ENCODE measurements at places on chromosomes 2 and 18.

DNA sequence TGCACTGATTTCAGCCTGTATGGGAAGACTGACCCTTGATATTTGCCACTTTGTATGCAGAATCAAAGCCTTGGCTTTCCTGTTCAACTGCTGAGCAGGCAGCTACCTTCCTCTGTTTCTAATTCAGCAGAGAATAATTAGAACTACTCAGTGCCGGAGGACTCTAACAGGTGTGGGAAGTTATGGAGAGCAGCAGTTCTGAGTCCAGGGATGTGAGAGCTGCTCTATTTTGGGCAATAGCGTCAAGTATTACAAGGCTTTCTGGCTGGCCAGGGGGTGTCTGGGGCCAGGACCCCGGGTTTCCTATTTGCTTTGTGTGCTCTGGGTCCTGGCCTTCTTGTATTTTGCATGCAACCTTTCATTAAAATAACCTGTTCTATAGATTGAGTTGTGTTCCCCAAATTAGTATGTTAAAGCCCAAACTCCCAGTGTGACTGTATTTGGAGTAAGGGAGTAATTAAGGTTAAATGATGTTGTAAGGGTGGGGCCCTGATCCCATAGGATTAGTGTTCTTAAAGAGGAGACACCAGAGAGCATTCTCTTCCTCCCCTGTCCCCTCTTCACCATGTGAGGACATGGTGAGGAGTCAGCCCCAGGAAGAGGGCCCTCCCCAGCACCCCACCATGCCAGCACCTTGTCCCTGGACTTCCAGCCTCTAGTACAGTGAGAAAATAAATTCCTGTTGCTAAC is 5.6 kb upstream of the NTSR2 start:
- no peak for DNase-seq

DNA sequence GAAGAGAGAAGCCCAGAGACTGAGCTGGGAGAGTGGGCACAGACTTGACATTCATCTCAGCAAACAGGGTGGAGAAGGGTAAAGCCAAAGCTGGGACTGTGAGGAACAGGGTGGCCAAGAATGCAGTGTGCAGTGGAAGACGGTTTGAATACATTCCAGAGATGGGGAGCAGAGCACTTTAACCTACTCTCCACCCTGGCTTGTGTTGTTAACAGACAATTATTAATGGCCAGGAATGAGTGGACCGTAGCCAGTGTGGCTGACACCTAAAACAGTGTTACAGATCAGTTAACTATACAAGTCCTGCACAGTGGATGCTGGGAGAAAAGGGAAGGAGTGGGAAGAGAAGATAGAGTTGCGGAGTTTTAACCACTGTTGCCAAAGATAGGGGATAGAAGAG is 7.4 kb upstream of the NAB1 start:
- DNase-seq, result no peak

- no peak for DNase-seq
These were observed 17.6 kb upstream of the CTDP1 start for GRCh38 chr18:79662034-79662433.

GRCh38 chr2:129135017-129135416 is 816.3 kb upstream of the HS6ST1 start:
- no peak for DNase-seq

GRCh38 chr18:4636967-4637366 is 181.9 kb upstream of the DLGAP1 start:
- DNase-seq, result no peak

- DNase-seq, result no peak
These were observed 520.1 kb downstream of the DSC3 start for GRCh38 chr18:30522288-30522929.

- no peak for DNase-seq
These were observed 70.0 kb downstream of the SLC25A12 start for GRCh38 chr2:171824086-171824485.

DNA sequence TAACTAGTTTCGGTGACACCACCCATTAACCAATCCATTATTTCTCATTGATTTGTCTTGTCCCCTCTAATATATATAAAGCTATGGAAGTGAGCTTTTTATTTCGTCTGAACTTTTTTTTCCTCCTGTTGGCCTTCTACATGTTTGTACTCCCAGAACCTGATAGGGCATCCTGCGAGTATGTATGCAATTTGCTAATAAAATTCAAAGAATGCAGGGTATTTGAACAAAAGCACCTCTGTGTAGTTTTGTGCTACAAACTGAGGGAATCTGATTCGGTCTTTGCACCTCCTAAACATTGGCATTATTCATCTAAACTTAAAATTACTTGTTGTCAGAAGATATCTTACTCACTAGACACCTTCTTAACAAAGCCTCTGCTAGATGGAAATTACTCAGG is 242.9 kb upstream of the TMEFF2 start:
- no peak for DNase-seq

DNA sequence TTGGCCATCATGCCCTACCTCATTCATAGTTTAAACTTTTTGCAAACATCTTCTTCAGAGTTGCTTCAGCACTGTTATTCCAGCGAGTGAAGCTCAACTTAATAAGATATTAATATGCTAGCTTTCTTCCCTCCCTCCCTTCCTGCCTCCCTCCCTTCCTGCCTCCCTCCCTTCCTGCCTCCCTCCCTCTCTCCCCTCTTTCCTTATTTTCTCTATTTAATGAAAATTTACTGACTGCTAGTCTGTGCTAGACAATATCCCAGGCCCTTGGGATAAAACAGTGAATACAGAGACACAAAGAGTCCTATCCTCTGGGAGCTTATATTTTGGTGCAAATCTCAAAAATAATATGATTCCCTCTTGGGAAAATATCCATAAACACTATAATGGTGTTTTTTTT is 42.9 kb downstream of the DOCK10 start:
- DNase-seq, result no peak

GRCh38 chr2:65076345-65076710 is 20.1 kb downstream of the CEP68 start:
- DNase-seq, result no peak

- DNase-seq, result no peak
These were observed 131.3 kb upstream of the CBLN2 start for GRCh38 chr18:72675394-72675793.

GRCh38 chr18:34862561-34862960 is 152.5 kb downstream of the DTNA start:
- DNase-seq, result no peak

- DNase-seq, result no peak
These were observed 391.7 kb downstream of the TNS1 start for GRCh38 chr2:217611056-217611455.

- peak; percentile 2 for DNase-seq
These were observed 113.4 kb downstream of the MC4R start for GRCh38 chr18:60259052-60259681.

DNA sequence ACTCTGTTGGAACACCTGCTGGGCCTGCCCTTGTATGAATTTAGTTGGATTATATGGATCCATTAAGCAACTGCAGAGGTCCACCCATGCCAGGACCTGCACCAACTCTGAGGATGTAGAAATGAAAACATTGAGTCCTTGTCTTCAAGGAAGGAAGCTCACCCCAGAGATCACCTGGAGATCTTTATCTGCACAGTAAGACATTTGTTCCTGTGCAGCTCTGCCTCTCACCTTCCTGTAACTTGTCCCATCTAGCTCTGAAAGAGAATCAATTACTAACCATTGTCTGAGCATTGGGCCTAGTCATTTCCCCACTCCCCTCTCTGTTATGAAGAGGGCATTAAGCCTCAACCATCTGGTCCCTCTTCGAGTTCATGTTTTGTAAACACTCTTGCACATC is 105.2 kb upstream of the YWHAQ start:
- DNase-seq, result peak; percentile 15

DNA sequence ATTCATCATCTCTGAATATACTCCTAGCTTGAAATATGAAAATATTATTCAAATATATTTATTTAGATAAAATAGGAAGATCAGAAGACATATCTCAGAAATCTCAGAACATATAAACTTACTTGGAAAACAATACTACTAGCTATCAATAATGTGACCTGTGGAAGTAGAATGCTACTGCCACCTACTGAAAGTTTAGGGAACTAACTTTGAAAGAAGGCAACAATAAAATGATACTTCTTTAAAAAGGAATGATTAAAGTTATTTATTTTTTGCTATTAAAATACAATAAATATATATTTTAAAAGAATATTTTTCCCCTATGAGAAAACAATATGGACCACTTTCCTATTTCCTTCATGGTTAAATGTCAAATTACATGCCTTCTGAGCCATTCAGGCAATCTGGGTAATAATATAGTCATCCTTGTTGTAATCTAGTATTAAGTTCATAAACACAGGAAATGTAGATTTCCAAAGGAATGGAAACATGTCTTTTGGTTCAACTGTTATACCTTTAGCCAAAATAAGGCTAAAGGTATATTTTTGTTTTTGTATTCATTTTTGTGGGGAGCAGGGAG is 26.0 kb downstream of the ACADL start:
- peak; percentile 43 for DNase-seq

DNA sequence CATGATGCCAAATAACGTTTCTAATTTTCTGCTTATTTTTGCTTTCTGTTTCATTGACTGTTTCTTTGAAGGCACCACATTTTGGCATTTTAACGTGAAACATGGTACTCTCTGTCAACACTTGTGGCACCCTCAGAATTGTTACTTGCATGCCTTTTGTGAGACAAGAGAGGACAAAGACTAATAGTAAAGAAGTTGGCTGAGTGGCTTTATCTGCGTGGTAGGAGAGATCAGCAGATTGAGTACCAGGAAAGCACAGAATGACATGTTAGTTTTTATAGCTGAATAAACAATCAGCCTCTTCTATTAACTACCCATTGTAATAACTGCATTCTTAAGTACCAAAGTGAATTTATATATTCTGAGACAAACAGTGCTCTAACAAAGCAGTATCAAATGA is 8.6 kb downstream of the ZNF638 start:
- no peak for DNase-seq

DNA sequence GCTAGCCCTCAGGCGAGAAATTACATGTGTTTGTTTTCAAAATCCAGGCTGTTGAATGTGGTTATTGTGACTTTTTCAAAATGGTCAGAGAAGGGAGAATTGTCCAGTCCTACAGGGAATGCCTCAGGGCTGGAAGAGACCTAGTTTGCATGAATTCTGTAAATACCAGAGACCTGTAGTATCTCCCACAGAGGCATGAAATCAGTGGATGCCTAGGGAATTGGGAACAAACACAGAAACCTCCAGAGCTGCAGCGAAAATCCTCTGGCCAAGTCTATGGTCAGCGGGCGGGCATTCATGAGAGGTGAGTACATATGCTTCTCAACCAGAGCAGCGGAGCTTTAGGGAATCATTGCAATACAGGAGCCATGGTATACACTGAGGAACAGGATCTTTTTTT is 1596.5 kb upstream of the NXPH2 start:
- DNase-seq, result no peak

GRCh38 chr2:151916632-151917031 is 88.4 kb upstream of the ARL5A start:
- DNase-seq, result no peak

DNA sequence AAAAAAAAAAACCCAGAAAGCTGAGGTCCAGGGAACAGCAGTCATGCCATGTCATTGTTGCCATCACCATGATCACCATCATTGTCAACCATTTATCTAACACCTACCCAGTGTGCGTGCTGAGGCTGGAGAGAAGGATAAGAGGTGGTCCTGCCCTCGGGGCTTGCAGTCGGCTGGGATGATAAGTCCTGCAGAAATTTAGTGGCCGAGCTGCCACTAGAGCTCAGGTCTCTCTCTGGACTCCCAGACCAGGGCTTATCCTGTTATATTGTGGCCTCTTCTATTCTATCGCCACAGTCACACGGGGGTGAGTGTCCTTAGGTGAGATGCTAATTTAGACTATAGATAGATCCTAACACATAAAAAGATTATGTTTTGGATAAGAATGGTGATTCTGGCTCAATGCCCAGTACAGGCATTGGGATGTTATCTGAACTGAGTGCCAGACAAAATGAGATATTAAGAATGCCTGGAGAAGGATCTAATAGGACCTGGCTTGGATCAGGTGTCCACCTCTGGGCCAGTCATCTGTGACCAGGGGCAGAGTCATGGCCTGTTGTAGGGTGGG is 43.2 kb upstream of the YWHAQ start:
- DNase-seq, result no peak

DNA sequence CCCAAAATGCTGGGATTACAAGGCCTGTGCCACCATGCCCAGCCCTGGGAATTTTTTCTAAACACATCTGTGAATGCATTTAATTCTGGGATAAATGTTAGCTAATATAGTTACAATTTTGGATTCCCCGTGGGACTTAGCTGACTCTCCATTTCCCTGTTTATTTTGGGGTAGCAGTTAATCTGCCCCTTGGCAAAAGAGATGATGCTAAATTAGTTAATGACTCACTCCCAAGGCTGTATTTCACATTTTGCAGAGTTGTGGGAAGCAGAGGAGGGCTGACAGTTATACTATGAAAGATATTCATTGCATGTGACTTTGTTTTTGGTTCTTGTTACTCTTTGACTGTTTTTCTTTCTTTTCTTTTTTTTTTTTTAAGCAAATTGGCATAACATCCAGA is 3.2 kb downstream of the MTHFD2 start:
- no peak for DNase-seq

DNA sequence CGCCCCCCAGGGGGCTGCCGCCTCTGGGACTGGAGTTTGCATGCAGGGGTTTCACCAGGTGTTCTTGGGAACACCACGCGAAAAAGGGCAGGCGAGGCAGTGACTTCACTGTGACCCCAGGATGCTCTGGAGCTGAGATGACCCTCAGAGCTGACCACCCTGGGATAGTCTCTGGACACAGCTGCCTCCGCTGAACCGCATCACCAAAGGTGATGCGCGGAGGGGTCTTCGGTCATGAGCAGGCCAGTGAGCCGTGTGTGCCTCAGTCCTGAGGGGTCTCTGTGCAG is 17.5 kb downstream of the GPR35 start:
- no peak for DNase-seq

DNA sequence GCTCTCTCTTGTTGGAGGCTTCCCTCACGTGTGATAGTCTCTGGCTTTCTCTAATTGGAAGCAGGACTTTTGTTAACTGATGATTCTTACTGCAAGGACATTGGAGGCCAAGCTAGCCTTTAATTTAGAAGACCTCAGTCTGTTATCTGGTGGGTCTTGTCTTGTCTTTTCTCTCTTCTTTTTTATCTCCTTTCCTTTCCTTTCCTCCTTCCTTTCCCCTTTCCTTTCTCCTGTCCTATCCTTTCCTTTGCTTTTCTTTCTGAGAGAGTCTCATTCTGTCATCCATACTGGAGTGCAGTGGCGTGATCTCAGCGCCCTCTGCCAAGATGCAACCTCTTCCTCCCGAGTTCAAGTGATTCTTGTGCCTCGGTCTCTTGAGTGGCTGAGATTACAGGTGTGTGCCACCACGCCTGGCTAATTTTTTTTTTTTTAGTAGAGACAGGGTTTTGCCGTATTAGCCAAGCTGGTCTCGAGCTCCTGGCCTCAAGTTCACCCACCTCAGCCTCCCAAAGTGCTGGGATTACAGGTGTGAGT is 18.1 kb downstream of the CCNYL1 start:
- no peak for DNase-seq

GRCh38 chr2:225771701-225772100 is 372.2 kb downstream of the NYAP2 start:
- no peak for DNase-seq

- DNase-seq, result no peak
These were observed 1.4 kb upstream of the ZFP36L2 start for GRCh38 chr2:43227830-43228281.

GRCh38 chr18:37450434-37451132 is 115.0 kb downstream of the CELF4 start:
- no peak for DNase-seq

- no peak for DNase-seq
These were observed 15.3 kb downstream of the CAPN10 start for GRCh38 chr2:240601831-240602160.

All from activated CD4-positive, alpha-beta T cell treated with anti-CD3 and anti-CD28 coated beads, Interleukin-10, Interleukin-2, amounts not matched to agents 100 ng/mL and 50 ng/mL, durations not matched to agents 16 hours and 8 hours (primary cell).